ENCODE measurements at places on chromosomes 16 and 17. TPM values are rescaled to one million over a fixed set of nuclear protein-coding genes. Genes with fewer than 3 reads are reported as not detected.

CLEC18B gene
- total RNA-seq, result 8.2 TPM

BAHCC1 gene
- total RNA-seq, result 74.3 TPM

RNF112 gene
- total RNA-seq, result 0.60 TPM

ZNF785 gene
- total RNA-seq, result 22.4 TPM

DNA sequence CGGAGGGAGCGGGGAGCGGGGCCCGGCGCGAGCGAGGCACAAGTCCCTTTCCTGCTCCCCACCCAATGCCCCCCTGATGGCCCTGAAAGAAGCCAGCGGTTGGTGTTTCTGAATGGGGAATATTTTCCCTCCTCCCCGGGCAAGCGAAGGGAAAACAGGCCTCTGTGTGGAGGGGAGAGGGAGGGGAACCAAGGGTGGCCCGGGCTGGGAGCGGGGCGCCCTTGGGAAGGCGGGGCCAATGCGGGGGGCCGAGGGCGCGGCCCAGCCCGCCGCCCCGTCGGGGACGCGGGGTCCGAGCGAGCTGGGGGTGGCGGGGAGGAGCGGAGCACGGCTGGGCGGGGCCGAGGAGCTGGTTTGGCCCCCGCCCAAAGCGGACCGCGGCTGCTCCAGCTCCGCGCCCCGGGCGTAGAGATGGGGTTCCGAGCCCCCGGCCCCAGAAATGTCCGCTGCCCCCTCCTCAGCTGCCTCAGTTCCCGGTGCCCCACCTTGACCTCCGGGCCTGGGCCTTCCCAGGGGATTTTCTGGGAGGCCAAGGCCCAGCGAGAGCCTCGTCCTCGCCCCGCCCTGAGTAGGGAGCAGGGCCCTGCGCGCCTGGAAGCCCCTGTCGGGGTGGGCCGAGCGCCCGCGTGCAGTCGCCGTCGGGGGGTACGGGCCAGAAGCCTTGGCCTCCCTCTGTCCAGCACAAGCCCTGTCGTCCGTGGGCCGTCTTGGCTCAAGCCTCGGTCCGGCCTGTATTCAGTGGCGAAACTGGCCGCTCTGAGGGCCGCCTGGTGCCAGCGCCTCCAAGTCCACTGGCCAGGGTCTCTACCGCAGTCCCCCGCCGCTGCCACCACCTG lies 3.9 kb upstream of the HEXIM1 start:
- no peak for DNase-seq

DNA sequence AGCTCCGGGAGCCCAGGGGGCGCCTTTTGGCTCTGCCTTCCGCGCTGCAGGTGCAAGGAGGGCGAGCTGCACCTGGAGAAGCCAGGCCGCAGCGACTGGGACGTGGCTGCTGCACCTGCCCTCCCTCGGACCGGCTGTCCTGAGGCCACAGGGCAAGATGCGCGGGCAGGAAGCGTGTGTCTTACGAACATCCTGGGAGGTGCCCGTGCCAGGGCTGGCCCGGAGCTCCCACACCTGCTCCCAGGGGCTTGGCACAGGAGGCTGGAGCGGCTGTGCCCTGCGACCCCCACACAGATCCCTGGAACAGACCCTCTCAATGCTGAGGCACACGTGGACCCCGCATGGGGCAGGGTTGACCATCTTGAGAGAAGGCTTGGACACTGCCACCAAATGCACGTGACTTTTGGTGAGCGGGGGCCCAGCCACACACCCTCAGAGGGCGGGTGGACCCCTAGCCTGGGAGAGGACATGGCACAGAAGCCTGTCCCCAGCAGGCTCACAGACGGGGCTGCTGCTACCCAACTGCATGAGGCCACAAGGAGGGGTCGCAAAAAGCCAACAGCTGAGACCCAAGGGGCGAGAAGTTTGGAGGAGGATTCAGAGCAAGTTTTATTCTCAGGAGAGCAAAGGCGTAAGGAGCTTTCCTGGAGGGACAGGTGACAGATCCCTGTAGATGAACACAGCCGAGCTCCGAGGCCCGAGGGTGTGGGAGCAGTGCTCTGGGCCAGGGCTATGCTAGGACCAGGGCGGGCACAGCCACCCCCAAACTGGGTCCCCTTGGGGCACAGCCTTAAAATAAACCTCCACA lies 11.4 kb downstream of the NDUFAF8 start:
- DNase-seq, result no peak

DNA sequence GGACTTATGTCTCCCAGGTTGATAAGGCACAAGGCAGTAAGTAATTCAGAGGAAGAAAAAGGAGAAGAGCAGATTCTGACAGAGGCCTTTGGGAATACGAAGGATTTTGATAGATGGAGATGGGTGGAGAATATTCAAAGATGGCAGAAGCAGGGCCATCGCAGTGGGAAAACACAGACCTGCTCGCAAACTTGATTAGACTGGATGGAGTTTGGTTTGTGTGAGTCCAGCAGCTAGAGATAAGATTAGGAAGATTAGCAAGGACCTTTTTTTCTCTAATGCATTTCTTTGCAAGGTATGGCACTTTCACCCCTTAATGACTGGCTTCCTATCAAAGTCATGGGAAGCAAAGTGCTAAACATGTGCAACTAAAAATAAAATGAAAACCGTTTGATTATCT lies 196.7 kb downstream of the FTO start:
- no peak for DNase-seq

DNA sequence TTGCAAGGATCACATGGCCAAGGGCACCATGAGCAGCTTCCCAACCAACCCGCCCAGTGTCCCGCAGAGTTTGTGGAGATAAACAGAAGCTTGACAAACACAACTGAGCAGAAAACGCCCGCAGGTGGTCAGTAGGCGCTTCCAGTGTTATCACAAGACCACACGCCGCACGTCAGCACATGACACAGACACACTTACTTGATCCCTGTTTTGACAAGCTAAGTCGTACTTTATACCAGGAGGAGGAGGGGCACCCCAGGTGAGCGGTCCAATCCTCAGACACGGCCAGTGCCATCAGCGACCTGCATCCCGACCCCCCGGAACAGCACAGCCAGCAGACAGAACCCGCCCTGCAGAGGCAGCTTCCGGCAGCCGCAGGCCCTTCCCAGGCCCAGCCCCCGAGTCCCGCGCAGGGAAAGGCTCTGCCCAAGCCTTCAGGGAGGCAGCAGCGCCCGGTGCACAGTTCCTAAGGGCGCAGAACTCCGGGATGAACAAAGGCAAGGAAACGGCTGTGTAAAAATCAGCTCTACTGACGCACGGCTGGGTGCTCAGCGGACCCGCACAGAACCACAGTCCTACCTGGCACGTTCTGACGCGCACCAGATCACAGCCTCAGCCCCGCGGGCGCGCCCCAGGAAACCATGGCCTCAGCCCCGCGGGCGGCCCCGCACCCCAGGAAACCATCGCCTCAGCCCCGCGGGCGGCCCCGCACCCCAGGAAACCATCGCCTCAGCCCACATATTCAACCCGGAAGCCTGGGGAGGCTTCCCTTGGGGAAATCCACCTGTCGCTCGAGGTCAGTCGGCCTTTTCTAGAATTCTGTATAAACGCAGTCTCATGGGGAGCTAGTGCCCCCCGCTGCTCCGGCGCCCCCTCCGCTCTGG lies 27.8 kb downstream of the AXIN1 start:
- DNase-seq, result no peak

DNA sequence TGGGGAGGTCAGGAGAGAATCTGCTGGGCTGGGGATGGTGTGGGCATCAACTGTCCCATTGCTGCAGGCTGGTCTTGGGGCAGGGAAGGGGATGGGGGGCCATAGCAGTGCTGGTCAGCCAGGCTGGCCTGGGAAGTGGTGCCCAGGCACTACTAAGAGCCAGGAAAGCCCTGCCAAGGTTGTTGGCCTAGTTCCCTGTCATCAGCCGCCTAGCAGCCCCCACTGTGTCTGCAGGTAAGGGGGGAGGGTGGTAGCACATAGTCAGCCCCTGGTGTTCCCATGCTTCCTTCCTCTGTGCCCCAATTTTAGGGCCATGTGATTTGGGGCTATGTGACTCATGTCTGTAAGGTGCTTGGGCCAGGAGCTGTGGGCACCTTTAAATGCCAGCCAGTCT lies 17.8 kb downstream of the GJD3 start:
- DNase-seq, result no peak
